Hematopoietic multipotent progenitor cell treated with erythropoietin and hydrocortisone succinate and interleukin-3 and kit ligand, for 15 days (in vitro differentiated cells): ENCODE measurements at places on chromosomes 16 and 17.

GRCh38 chr16:68740628-68741346 lies 3.7 kb downstream of the CDH1 start:
- no peak for DNase-seq

GRCh38 chr17:62611292-62611691 lies 16.2 kb upstream of the MRC2 start:
- no peak for DNase-seq

DNA sequence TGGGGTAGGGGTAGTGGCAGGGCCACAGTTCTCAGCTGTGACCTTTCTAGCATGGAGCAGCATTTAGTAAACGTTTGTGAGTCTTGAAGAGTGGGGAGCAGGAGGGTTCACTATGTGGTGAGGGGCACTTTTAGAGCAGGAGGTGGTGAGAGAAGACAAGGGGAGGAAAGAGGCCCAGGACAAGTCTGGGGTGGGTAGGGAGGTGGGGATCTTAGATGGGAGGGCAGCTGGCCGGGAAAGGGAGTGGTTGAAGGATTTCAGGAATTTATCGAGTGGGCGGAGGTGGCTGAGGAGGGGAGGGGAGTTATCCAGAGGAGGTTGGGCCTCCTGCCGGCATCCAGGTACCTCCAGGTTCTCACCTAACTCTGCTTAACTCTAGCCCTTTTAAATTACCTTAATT lies 1.9 kb downstream of the CLEC16A start:
- DNase-seq = no peak

- DNase-seq = no peak
Measured at GRCh38 chr17:65025297-65025696, 31.2 kb downstream of the GNA13 start.

DNA sequence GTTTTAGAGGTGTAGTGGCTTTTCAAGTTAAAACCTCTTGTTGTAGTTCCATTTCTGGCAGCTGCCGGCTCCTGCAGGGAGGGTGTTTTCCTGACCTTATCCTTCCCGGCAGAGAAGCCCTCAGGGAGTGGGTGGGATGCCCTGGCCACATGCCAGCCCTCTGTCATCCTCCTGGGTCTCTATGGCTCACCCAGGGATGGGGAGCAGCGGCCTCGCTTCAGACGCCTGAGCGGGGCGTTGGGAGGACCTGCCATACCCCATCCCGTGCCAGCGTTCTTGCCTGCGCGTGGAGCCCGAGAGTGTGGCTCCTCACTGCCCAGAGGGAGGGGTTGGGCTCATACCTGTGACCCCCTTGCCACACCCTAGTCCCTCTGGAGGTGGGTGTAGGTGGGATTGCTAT lies 11.9 kb downstream of the KCNJ12 start:
- no peak for DNase-seq

DNA sequence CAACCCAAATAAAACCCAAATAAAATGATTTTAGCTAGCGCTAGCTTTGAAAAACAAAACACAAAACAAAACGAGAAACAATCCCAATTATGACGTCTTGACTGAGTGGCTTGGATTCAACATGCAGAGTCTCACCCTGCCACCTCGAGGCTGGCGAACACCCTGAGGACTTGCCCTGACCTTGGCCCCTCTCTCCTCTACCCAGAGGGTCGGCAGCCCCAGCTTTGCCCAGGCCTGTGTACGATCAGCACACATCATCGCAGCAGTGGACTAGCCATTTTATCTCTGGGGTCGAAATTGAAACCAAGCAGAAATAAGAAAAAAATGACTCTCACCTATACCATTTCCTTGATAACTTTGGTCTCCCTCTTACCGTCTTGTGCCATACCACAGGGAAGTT lies 4.9 kb downstream of the JMJD6 start:
- DNase-seq = no peak

- no peak for DNase-seq
Measured at GRCh38 chr16:3482659-3483241, 12.5 kb downstream of the C16orf90 start.

- DNase-seq = no peak
Measured at GRCh38 chr16:72291531-72291981, 119.6 kb upstream of the PMFBP1 start.

- no peak for DNase-seq
Measured at GRCh38 chr17:71440513-71440912, 680.3 kb upstream of the SOX9 start.

- no peak for DNase-seq
Measured at GRCh38 chr16:5498562-5498961, 401.0 kb upstream of the EEF2KMT start.

GRCh38 chr17:79116575-79117368 lies 42.1 kb downstream of the ENGASE start:
- no peak for DNase-seq

DNA sequence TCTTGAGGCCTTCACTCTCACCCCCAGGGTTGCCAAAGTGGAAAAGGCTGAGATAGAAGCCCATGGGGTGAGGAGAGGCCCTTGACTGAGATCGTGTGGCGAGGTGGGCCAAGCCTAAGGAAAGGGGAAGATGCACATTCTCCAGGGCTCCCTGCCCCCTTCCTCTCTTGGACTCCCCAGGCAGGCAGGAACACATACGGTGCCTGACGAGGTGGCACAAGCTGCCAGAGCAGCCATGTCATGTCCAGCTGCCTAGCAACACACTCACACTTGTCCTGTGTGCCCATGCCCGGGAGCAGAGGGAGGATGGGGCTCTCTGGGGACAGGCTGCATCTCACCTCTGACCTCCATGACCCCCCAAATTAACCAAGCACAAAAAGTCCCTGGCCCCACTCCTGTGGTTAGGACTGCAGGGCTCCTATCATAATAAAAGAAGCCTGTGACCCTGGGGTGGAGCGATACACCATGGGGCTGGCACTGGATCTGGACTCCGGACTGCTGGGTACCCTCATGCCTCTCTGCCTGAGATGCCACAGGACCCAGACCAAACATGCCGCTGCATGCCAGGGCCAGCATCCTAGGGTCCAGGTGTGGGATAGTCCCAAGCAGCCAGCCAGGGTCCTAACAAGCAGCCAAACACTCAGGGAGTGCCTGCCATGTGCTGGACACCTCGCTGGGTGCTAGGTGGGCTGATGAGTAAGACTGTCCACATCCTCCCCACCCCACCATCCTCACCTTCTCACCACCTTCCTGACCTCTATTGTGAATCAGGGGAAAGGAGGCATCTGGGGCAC lies 2.6 kb downstream of the GIT1 start:
- DNase-seq = no peak
